Heart left ventricle (tissue), 16 donors: ENCODE measurements at places on chromosomes 16 and 17.

GRCh38 chr17:59139939-59140338 lies 15.0 kb downstream of the SKA2 start:
- DNase-seq = no peak

GRCh38 chr17:34917381-34917780 lies 43.9 kb downstream of the CCT6B start:
- DNase-seq = no peak

- no peak for DNase-seq
Measured at GRCh38 chr17:79251824-79252223, 177.2 kb downstream of the ENGASE start.

DNA sequence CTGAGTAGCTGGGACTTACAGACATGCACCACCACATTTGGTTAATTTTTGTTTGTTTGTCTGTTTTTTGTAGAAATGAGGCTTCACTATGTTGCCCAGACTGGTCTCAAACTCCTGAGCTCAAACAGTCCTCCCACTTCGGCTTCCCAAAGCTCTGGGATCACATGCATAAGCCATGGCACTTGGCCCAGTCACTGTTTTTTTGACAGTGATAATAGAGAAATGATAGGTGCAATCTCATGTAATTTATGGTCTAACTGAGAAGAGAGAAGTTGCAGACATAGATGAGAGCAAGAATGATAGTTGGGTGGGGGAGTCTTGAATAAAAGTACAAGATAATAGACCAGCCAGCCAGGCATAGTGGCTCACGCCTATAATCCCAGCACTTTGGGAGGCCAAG lies 89.7 kb upstream of the TNRC6A start:
- DNase-seq = no peak

- peak; percentile 79 for DNase-seq
Measured at GRCh38 chr16:73068541-73069401, 20.8 kb upstream of the ZFHX3 start.

- DNase-seq = no peak
Measured at GRCh38 chr16:70157105-70157476, 16.5 kb upstream of the CLEC18C start.

DNA sequence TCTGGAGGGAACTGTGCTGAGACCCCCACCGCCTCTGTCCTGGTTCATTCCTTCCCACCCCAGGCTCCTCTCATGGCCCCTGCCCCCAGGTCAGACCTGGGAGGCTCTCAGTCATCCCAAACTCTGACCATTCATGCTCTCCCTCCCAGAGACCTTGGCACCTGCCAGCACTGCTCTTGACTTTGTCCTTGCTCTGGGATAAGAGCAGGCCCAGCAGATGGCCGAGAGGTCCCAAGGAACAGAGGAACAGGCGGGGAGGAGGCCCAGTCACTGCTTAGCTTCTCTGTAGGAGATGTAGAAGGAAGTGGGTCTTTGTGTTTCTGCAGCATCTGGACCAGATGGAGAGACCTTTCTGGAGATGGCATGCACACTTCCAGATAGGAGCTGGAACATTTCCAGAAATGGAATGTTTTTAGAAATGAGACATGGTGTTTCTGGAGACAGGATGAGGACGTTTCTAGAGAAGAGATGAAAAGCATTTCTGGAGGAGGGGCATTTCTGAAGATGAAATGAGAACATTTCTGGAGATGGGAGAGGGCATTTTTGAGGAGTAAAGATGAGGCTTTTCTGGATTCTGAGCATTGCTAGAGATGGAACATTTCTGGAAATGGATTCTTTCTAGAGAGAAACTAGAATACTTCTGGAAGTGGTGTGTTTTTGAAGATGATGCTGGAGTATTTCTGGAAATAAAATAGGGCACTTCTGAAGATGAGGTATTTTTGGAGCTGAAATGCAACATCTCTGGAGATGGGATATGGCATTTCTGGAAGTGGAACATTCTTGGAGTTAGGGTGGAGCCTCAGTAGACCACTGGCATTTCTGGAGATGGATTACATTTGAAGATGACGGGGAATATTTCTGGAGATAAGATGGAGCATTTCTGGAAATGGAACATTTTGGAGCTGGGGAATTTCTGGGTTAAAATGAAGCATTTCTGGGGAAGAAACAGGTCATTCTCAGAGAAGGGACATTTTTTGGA lies 55.2 kb downstream of the RAI1 start:
- no peak for DNase-seq

- DNase-seq = no peak
Measured at GRCh38 chr17:82693168-82693867, 5.2 kb downstream of the RAB40B start.

GRCh38 chr17:81095383-81095762 lies 60.4 kb downstream of the BAIAP2 start:
- no peak for DNase-seq

GRCh38 chr16:75306099-75306762 lies 54.8 kb upstream of the BCAR1 start:
- no peak for DNase-seq
